ENCODE measurements at places on chromosomes 11 and 22.
A peak's percentile ranks its signal among the peaks of the same experiment; 100 is the strongest.

DNA sequence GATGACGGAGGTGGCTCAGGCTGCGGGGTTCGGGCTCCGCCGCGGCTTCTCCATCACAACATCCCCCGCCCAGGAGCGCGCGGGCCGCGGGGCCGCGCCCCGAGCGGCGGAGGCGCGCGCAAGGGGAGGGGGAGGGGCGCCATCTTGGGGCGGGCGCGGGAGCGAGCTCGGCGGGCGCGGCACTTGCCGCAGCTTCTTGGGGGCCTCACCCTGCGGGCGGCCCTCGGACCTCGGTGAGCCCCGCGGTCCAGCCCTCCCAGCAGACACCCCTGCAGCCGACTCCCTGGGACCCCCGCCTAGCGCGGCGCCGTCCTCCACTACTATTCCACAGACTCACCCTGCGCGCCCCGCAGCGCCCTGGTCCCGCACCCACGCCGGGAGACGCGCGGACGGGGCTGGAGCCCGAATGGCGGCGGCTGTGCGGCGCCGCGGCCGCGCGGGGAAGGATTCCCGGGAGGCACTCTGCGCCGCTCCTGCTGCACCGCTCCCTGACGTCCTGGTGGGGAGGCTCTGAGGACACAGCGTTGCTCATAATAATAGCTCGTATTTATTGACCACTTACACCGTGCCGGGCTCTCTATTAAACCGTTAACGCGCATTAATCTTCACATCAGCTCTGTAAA, at the start of gene APBB1:
APBB1 (minus strand) TSS at position 86 of the 623 bp plus-strand sequence. CDS start 7,747 bp downstream, outside the sequence.
- peak; percentile 35 for DNase-seq

GRCh38 chr11:75155570-75156422, 4.9 kb downstream of the SLCO2B1 start:
- no peak for DNase-seq

- no peak for DNase-seq
Measured at GRCh38 chr11:79942090-79942489, 501.3 kb upstream of the TENM4 start.

- DNase-seq, result no peak
Measured at GRCh38 chr11:38272376-38272775, 1674.3 kb upstream of the RAG2 start.

DNA sequence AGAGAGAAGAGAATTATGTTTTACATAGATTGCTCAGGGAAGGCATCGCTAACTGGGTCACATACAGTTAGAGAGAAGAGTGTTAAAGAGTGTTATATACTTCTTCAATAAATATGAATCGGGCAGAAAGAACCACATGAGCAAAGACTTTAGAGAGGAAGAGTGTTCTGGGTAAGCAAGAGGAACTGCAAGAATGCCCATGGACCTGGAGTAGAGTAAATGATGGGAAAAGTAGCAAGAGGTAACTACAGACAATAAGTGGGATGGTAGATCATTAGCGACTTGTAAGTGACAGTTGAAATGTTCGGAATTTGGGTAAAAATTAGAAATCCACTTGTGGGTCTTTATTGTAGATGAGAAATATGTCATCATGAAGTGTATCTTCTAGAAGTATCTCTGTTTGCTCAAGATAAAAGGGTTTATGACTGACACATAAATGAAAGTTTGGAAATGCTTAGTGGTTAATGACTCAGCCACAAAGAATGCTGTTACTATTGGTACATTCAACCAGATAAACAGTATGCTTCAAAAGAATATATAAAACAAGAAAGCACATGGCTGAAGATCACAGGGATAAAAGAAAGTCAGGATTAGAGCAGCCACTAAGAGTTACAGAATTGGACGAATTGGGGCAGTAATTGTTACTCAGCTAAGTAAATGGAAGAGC, 229.3 kb downstream of the CASP12 start:
- DNase-seq, result no peak

- no peak for DNase-seq
Measured at GRCh38 chr11:114953039-114953438, 274.7 kb downstream of the NXPE2 start.

DNA sequence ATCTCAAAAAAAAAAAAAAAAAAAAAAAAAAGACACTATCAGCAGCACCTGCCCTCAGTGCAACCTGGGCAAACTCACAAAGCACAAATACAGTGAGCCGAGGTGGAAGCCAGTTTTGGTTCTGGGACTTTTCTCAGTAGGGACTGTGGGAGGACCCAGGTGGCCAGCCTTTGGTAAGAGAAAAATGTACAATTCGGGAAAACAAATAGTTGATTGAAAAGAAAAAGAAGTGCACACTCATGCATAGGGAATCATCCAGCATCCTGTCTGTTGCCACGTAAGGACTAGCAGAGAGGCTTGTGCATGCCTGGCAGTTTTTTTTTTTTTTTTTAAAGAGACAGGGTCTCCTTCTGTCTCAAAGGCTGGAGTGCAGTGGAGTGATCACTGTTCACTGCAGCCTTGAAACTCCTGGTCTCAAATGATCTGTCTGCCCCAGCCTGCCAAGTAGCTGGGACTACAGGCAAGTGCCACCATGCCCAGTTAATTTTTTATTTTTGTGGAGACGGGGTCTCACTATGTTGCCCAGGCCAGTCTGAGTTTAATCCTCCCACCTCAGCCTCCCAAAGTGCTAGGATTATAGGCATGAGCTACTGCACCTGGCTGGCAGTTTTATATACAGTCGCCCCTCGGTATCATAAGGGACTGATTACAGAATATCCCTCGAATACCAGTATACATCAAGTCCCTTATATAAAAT, 36.7 kb downstream of the TPST2 start:
- no peak for DNase-seq

GRCh38 chr11:91998481-91998880, 226.1 kb upstream of the FAT3 start:
- DNase-seq, result no peak

DNA sequence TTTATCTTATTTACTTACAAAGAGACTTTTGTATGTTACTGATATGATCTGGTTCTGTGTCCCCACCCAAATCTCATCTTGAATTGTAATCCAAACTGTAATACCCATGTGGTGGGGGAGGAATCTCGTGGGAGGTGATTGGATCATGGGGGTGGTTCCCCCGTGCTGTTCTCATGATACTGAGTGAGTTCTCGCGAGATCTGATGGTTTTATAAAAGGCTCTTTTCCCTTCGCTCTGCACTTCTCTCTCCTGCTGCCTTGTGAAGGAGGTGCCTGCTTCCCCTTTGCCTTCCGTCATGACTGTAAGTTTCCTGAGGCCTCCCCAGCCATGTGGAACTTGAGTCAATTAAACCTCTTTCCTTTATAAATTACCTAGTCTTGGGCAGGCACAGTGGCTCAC, 42.4 kb upstream of the WNT7B start:
- no peak for DNase-seq

DNA sequence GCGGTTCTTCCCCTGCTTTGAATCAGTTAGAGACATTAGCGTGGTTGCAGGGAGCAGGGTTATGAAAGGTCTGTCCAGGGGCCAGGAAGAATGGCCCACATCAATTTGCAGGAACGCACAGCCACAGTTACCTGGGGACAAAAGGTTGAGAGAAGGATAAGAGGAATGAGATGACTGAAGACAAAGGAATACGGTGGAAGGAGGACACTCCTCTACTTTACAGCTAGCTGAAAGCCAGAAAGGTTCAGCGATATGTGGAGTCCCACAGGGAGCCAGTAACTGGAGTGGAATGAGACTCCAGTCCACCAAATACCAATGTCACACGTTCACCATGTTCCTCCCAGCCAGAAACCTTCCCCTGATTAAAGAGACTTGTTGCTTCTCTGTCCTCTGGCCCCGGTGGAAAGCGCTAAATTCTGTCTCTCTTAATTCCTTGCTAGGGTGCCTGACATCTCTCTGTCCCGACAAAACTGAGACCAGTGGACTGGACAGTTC, 10.7 kb downstream of the XNDC1N start:
- no peak for DNase-seq

GRCh38 chr11:127056338-127056971, 55.9 kb upstream of the KIRREL3 start:
- DNase-seq, result no peak

GRCh38 chr22:24727218-24727851, 47.2 kb downstream of the PIWIL3 start:
- no peak for DNase-seq

GRCh38 chr22:46842606-46843005, 80.2 kb downstream of the TBC1D22A start:
- no peak for DNase-seq

DNA sequence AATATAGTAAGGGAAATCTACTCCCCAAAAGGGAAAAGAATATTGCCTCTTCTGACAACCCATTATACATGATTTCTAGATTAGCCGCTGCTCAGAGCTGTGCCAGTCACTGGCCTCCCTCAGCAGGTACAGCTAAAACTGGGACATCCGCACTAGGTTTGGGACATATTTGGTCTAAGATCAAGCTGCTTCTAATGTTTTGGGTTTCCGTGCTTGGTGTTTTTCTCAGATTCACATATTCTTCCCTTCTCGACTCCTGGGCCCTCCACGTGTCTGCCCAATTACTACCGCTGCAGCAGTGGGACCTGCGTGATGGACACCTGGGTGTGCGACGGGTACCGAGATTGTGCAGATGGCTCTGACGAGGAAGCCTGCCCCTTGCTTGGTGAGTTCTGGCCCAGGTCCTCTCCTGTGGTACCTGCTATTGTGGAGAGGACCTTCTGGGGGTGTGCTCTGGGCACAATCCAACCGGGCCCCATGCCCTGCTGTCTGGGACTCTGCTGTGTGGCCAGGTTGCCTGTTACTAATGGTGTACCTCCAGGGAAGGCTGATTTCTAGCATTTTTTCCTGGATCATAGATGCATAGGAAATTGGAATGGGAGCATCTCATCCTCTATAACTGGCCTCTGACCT, 138.1 kb upstream of the SORL1-AS1 start:
- DNase-seq, result no peak

GRCh38 chr11:11421509-11421908, 68.5 kb upstream of the CSNK2A3 start:
- no peak for DNase-seq

GRCh38 chr11:29129844-29130243, 887.0 kb downstream of the KCNA4 start:
- DNase-seq, result no peak

DNA sequence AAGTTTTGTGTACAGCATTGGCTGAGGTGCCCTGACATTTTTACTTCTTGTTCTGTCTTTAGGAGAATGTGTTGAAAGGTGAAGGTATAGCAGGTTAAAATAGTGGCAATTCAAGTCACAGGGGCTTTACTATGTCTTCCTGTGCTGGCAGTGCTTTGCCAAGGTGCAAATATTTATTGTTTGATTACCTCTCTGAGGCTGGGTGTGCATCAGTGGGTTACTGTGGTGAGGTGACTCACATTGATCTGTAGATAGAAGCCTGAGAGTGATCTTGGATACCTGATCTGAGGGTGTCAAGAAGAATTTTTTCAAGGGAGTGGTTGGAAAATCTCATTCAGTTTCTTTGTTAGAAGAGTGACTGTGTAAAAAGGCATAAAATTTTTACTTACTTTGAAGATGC, 90.0 kb downstream of the ARHGAP42 start:
- DNase-seq, result no peak

GRCh38 chr11:16607675-16608644, 130.5 kb upstream of the C11orf58 start:
- DNase-seq, result no peak

GRCh38 chr11:7523416-7524210, 9.8 kb downstream of the PPFIBP2 start:
- DNase-seq, result no peak

DNA sequence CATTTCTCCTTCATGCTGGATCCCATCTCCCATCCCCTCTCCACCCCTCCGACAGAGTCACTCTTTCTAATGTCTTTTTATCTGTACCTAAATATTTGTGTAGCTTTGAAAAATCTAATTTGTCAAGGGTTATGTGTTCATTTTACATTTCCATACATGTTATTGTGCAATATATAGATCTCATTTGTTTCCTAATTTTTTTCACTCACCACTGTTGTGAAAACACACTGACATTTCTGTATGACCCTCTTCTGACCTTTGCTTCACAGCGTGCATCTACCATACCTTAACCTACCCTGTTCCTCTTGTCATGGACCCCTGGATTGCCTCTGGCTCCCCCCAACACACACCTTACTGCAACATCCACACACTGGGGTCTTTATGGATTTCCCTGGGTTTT, 942.9 kb downstream of the TBC1D22A start:
- DNase-seq, result no peak

DNA sequence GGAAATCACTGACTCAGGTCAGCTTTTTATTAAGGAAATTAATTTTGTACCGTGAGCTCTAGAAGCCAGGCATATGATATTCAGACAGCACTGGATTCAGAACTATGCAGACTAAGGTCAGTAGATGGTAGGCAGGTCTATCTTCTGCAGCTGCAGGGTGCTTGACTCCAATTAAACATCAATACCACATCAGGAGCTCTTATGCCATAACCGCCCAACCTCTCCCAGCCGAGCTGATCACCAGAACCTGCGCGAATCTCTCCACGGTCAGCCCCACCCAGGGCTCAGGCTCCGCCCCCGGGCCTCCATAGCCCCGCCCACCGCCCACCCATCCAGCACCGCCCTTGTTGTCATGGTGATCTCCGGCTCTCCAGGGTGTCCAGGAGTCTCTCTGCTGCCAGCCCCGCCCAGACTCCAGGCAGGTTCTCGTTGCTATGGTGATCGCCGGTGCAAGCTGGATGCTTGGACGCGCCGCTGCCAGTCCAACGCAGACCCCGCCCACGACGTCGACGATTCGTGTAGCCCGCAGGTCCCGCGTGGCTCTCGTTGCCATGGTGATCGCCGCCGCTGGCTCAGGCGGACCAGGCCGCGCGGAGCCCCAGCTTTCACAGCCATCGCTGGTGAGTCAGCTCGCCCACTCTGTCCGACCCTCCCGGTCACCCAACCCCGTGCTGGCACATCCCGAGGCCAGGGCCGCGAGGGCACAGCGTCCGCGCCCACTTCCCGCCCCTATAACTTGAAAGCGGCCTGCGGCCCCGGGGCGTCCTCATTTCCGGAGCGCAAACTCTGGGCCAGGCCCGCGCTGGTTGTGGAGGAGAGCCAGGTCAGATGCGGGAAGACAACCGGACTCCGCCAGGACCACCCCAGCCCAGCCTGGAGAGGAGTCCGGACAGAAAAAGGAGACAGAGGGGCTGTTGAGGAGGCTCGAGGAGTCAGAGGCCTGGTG, at the start of gene RAB36:
RAB36 (plus strand) TSS at position 546 of the 946 bp plus-strand sequence. CDS start 1,140 bp downstream, outside the sequence.
- DNase-seq, result peak; percentile 47

- no peak for DNase-seq
Measured at GRCh38 chr11:44634401-44635281, 69.2 kb downstream of the CD82 start.

DNA sequence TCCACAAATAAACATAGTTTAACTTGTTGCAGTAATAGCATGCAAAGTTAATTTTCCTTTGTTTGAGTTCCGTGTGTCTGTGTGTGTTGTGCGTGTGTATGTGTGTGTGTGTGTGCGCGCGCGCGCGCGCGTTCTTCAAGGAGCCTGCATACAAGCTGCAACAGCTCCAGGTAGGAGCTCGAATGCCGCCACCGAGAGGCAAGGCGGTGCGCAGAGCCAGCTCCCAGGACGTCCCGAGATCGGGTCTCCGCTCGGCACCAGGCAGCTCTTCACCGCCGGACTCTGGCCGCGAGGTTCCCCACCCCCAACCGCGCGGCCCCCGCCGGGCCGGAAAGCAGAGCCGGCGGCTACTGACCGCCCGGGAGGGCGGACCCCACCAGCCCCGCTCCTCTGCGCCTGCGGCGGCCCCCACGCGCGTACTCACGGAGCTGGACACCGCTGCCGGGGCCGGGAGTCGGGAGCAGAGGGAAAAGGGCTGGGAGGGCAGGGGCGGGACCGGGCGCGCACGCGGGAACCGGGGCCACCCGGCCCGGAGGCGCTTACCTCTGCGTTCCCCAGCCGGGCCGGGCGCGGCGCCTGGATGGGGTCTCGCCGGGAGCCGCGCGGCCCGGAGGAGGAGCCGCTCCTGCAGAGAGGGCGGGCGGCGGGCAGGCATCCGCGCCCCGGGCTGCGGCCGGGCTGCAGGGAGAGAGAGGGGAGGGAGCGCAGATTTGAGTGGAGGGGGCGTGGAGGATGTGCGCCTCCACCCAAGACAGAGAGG, 40.4 kb upstream of the AKIP1 start:
- DNase-seq, result no peak

Data from stimulated activated CD4-positive, alpha-beta T cell treated with anti-CD3 and anti-CD28 coated beads, Interleukin-1b, Interleukin-23, amount 100 ng/mL, for 1 hour (primary cell).